ENCODE measurements at places on chromosomes 7 and 10.

GRCh38 chr10:130108934-130109604 is 1.6 kb downstream of the C10orf143 start:
- DNase-seq = no peak

GRCh38 chr7:294440-295154 is 4.6 kb downstream of the FOXL3 start:
- no peak for DNase-seq

- DNase-seq = no peak
Observed at GRCh38 chr7:152504367-152504766, 68.6 kb upstream of the KMT2C start.

GRCh38 chr10:131002031-131002861 is 309.3 kb downstream of the TCERG1L start:
- DNase-seq = no peak

GRCh38 chr7:120709972-120710320 is 148.0 kb downstream of the TSPAN12 start:
- DNase-seq = no peak

DNA sequence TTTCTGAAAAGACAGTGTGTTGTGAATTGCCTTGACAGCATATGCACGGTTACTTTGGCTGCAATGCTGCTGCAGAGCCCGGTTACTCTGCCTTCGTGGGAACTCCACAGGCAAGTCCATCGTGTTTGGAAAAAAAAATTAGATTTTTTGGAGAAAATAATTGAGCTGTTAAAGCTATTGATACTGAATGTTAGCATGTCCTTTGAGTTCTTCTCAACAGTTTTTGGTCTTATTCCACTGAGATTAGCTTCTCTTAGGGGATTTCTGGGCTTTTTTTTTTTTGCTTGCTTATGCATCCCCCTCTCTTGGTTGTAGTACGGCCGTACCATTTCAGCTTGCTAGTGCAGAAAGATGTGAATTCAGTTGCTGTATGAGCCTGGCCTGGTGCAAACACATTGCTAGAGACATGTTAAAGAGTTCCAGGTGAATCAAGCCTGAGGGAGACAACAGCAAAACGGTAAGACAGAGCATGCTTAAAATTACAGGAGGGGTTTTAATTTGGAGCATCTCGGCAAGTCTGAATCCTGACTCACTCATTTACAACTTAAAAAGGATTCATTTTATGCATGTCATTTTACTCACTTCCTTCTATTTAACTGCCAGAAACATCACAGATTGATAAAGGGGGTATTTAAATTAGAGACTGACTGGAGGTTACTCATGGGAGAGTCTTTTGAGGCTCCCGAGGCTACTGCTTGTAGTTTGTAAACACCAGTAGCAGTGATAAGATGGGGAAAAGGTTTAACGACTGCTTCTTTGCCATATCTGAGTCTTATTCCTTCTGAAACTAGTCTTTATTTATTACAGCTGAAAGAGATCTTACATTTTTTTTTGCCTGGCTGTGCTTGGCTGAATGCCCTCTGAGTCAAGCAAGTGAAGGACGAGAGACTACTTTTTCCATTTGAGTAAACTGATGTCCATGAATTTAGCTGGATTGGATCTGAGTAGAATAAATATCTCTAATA is 113.7 kb downstream of the CDK14 start:
- DNase-seq = no peak

GRCh38 chr7:95011146-95011928 is 103.9 kb downstream of the PPP1R9A start:
- no peak for DNase-seq

DNA sequence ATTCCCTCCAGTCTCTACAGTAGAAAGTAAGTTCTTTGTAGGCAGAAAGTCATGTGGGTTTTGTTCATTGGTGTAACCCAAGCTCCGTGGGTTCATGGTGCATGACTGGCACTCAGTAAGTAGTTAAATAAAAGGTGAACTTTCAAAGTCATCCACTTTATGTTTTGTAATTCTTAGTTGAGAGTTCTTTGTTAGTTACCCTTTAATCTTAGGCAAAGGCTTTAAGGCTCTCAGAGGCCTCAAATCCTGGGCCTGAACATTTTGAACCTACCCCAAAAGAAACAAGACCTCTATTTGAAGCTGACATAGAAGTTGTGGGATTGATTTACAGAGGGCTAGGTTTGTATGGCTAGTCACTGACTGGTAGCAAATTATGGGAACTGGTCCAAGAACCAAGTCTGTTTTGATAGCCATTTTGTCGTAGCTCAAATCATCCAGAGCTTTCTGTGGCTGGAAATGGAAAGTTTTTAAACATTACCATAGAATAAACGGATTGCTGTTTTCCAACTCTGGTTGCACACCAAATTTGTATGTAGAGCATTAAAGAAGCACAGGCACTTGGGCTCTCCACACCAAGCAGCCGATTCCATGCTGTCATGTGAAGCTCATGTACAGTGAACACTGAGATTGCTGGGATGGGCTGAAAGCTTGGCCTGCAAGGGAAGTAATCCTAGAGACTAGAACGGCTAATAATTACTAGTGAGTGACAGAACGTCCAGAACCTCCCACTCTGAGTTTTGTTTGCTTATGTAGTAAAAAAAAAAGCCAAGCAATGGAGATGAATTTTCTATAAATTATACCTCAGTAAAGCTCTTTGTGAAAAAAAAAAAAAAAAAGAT is 53.5 kb downstream of the DENND11 start:
- DNase-seq = no peak

- no peak for DNase-seq
Observed at GRCh38 chr7:151678227-151678604, 158.5 kb upstream of the RHEB start.

DNA sequence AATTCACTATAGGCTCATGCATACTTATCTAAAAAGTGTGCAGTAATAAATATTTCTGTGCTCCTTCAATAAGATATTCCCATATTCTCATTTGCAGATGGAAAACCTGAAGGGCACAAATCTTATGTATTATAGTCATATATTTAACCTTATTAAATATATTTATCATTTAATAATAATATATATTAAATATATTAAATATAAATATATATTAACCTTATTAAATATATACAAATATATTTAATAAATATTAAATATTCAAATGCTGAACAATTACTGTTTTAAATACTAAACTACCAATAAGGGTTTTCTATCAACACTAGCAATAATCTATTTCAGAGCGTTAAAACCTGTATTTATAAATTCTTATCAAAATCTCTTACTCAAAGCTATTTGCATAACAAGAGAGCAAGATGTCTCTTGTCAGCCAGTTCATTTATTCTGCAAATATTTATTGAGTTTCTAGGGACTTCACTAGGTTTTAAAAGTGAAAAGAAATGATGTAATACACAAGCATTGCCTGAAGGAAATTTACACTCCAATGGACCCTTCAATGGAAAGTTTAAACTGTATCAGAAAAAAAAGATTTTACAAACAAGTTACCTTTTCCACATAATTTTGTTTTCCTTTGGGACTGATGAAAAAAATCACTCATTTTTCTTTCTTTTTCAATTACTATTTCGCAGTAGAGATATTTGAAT is 159.2 kb downstream of the AGMO start:
- no peak for DNase-seq

DNA sequence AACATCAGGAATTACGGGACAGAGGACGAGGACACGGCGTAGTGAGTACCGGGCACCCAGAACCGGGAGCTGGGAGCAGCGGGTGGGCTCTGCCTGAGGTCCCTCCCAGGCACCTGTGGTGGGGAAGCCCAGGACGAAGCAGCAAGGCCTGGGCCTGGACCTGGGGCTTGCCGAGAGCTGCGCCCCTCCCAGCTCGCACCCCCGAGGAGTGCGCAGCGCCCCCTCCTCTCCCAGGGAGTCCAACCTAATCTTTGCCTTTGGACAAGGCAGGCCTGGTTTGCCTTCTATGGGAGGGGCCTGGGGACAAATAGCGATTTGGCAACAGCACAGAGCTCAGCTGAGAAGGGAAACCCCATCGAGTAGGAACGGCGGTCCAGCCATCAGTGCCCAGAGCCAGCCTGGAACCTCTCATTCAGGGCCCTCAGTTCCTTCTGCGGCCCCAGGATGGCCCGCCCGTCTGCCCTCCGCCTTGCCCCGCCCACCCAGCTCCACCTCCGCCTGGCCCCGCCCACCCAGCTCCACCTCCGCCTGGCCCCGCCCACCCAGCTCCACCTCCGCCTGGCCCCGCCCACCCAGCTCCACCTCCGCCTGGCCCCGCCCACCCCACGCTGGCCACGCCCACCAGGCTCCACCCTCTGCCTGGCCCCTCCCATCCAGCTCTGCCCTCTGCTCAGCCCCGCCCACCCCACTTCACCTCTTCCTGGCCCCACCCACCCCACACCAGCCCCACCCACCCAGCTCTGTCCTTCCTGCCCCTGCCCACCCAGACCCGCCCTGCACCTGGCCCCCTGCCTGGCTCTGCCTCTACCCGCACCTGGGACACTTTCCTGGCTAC is 32.5 kb upstream of the KNDC1 start:
- DNase-seq = peak; percentile 48

GRCh38 chr7:128829391-128830166 is 627 bp upstream of the FLNC start:
- no peak for DNase-seq

GRCh38 chr7:55878691-55879090 is 8.6 kb upstream of the ZNF713 start:
- DNase-seq = no peak

DNA sequence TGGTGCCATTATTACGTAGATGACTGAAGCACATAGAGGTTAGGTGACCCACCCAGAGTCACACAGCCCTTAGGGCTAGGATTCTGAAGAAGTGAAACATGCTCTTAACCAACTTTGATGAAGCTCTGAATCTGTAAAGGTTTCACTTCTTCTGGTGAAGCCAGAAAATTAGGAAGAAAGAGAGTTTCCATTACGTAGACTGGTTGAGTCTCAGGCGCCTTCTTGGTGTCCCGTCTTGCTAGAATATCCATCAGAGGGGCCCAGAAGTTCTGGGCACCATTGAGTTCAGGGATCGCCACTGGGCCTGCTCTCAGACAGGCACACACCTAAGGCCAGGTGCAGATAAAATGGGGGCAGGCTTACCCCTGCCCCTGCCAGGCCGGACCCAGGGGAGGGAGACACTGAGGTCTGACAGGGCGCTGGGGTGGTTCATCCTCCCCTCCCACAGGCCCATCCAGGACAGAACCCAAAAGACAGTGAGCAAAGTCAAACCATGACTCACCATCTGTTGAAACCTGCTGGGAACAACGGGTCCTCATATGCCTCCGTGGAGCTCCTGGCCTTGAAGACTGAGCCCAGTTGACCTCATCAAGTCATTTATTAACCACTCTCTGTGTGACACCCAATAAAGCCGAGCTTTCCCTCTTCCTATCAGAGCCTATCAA is 33.2 kb downstream of the DRGX start:
- no peak for DNase-seq
